ENCODE measurements at places on chromosomes 5 and 9.

DNA sequence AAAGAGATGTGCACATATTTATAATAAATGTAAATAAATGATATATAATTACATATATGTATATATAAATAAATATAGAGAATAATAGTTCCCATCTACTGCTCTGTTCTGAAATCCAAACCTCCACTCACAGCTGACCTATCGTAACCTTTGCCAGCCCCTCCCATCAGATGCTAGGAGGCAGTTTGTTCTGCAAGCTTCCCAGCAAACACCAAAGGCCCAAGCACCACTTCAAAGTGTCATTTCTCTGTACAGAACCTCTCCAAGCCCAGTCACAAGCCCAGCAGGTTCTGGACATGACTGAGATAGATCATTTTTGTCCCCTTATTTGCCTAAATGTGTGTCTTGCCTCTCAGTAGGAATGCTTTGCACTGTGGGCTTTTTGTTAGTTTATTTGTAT, 62.4 kb downstream of the MFAP3 start:
- no peaks in the 10 kb centered on the region for H3K27me3 ChIP-seq
- H3K27ac ChIP-seq = no peak overlapping the region
- no peak for DNase-seq
- H3K36me3 ChIP-seq = no peaks in the 10 kb centered on the region
- H3K4me3 ChIP-seq = no peak overlapping the region

GRCh38 chr5:84961193-84961592, 576.5 kb upstream of the EDIL3 start:
- no peak overlapping the region for H3K27ac ChIP-seq
- H3K4me1 ChIP-seq = no peaks in the 10 kb centered on the region
- H3K4me3 ChIP-seq = no peak overlapping the region

GRCh38 chr9:81305561-81306182, 383.7 kb downstream of the TLE1 start:
- H3K27me3 ChIP-seq = no peaks in the 10 kb centered on the region
- no peak for DNase-seq
- no peaks in the 10 kb centered on the region for H3K36me3 ChIP-seq
- H3K27ac ChIP-seq = no peak overlapping the region
- H3K4me3 ChIP-seq = no peak overlapping the region

DNA sequence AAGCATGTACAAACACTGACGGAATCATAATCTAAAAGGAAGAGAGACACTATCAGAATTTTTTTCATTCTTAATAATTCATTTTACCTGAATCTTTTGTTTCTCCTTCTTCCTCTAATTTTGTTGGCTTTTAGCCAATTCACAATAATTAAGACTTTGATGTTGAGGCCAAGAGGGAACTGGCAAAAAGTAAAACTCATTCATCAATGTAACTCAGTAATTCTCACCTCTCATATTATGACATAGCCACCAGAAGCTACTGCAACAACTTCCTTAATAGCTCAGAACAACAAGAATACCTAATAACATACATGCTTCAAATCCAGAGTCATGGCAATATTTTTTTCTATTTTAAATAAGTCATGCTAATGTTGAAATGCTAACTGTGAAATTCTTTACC, 64.5 kb downstream of the MCTP1 start:
- no peak for DNase-seq
- H3K27me3 ChIP-seq = no peaks in the 10 kb centered on the region
- H3K4me1 ChIP-seq = no peaks in the 10 kb centered on the region
- H3K36me3 ChIP-seq = no peaks in the 10 kb centered on the region

GRCh38 chr9:6565312-6565711, 80.2 kb downstream of the GLDC start:
- no peak overlapping the region for H3K27ac ChIP-seq
- H3K36me3 ChIP-seq = no peaks in the 10 kb centered on the region
- no peak for DNase-seq

DNA sequence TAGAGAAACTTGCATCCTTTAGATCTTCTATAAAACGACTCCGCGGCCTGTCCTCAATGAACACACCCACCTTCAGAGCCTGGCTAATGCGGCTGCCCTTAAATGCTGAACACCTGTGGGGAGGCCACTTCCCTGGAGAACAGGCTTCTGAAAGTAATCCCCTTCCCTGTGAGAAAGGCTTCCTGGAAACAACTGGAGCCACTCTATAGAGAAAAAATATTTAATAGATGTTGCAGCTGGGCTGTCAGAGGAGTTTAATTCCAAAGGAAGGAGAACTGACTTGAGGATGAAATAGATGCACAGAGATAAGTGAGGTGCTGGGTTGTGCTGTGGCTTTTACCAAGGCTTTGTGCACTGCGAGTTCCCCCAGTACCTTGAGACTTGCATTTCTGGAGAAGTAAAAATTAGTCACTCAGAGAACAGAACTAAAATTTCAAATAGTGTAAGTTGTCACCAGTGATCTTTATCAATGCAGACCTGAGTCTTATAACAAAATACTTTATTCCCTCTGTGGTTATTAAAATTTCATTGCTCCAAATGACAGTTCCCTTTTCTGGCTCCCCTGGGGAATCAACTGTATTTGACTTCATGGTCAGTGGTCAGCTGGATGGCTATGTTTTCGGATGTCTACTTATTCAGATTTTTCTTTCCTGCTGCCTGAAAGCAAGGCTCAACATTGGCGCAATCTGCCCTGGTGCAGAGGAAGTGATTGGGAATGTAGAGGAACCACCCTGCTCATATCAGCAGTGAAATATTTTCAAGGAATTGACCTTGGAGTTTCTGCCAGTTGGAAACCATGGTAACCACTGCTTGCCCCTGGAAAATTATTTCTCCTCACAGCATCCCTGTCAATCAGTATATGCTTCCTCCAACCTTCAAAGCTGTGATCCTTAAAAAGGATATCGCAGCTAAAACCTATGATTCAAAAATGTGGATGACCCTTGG, 238.8 kb downstream of the SMARCA2 start:
- DNase-seq = no peak
- H3K4me1 ChIP-seq = no peaks in the 10 kb centered on the region
- no peaks in the 10 kb centered on the region for H3K36me3 ChIP-seq
- no peaks in the 10 kb centered on the region for H3K27me3 ChIP-seq
- no peak overlapping the region for H3K4me3 ChIP-seq
